Body of pancreas (tissue), 4 donors: ENCODE measurements at places on chromosomes 2 and 18.
A peak's percentile ranks its signal among the peaks of the same experiment; 100 is the strongest.

- H3K4me1 ChIP-seq: peaks cover 19% of the 10 kb centered on the region
- no peak for DNase-seq
- H3K4me3 ChIP-seq: no peak overlapping the region
- no peak overlapping the region for H3K27ac ChIP-seq
- H3K27me3 ChIP-seq: no peaks in the 10 kb centered on the region
These were observed 5.4 kb upstream of the CRYGC start for GRCh38 chr2:208134928-208135586.

DNA sequence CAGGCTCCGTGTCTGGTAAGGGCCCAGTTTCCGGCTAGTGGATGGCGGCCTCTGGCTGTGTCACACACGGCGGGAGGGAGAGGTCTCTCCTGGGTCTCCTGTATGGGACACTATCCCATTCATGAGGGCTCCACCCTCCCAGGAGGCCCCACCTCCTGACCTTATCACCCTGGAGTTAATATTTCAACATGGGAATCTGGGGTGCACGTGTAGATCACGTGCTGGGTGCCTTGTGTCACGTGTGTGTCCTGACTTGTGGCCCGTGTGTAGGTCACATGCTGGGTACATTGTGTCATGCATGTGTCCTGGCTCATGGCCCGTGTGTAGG is 9.9 kb downstream of the NEU4 start:
- H3K27ac ChIP-seq: no peak overlapping the region
- H3K4me3 ChIP-seq: no peak overlapping the region
- DNase-seq: peak; percentile 41
- peaks cover 6% of the 10 kb centered on the region for H3K4me1 ChIP-seq
- H3K27me3 ChIP-seq: no peaks in the 10 kb centered on the region

- no peaks in the 10 kb centered on the region for H3K36me3 ChIP-seq
- no peaks in the 10 kb centered on the region for H3K27me3 ChIP-seq
- no peak for DNase-seq
These were observed 241.2 kb downstream of the ANAPC1 start for GRCh38 chr2:111642586-111643327.

DNA sequence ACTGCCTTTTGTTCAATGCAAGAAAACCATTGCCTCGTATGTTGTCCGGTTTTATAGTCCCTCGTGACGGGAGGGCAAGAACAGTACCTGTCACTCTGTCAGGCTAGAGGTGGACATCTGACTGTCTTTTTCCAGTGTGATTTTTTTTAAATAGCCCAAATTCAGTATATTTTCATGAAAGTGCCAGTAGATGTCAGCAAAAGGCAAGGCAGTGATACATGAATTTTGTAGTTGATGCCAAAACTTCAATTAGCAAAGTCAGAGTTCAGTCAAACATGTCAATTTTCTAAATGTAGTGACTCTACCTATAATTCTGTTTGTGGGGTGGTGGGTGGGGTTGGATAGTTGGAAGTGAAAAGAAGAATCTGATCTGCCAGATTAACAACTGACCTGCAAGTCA is 296.0 kb upstream of the MC4R start:
- no peaks in the 10 kb centered on the region for H3K36me3 ChIP-seq
- H3K27ac ChIP-seq: no peak overlapping the region
- no peaks in the 10 kb centered on the region for H3K4me1 ChIP-seq
- H3K27me3 ChIP-seq: no peaks in the 10 kb centered on the region

- no peak overlapping the region for H3K27ac ChIP-seq
- no peaks in the 10 kb centered on the region for H3K4me1 ChIP-seq
- H3K4me3 ChIP-seq: no peak overlapping the region
- H3K36me3 ChIP-seq: no peaks in the 10 kb centered on the region
- DNase-seq: no peak
These were observed 44.0 kb upstream of the SPP2 start for GRCh38 chr2:234006501-234006900.

DNA sequence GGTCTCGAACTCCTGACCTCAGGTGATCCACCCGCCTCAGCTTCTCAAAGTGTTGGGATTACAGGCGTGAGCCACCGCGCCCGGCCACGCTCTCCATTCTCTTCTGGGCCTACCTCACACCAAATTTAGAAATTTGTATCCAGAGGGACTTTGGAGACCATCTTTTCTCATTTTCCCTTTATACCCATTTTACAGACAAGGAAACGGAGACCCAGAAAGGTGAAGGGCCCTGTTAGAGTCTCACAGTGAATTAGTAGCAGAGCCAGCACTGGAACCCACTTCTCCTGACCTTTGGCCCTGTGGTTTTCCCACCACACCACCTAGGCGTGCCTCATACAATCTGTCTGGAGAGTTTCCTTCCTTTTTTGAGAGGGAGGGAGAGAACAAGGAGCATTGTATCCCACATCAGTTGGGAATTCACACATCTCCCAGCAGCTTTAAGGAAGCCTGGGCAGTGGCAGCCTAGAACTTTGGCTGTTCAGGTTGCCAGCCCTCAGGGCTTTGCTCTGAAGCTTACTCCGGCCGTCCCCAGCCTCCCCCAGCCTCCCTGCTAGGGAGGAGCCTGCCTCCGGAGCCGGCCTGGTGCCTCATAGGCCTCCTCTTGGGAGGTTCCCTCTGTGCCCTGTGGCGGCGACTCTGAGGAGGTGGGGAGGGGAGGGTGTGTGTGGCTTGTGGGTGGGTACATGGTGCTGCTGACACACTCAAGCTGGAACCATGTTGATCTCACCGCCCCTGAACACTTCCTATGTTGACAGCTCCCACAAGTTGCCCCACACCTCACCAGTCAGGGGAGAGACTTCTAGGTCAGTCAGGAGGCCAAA is 13.8 kb downstream of the FOSL2 start:
- H3K27me3 ChIP-seq: no peaks in the 10 kb centered on the region
- DNase-seq: no peak
- H3K36me3 ChIP-seq: peaks cover 46% of the 10 kb centered on the region
- peaks cover 18% of the 10 kb centered on the region for H3K4me1 ChIP-seq
- no peak overlapping the region for H3K4me3 ChIP-seq
- peak overlapping the region; percentile 41 for H3K27ac ChIP-seq

DNA sequence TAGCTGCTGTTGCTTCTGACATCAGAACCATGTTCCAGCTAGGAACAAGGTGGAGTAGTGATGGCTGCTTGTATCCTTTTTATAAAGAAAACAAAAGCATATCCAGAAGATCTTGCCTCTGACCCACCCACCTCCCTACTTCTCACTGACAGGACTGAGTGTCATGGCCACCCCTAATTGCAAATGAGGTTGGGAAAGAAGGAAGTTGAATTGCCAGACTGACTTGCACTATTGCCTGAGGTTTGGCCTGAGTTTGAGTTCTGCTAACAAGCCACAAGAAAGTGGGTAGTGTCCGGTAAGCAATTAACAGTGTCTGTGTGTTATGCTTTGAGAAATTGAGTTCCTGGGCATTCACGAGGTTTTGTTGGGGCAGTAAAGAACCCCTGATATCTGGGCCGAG is 22.8 kb downstream of the SGPP2 start:
- H3K4me3 ChIP-seq: no peak overlapping the region
- H3K4me1 ChIP-seq: no peaks in the 10 kb centered on the region
- H3K27me3 ChIP-seq: no peaks in the 10 kb centered on the region
- no peak overlapping the region for H3K27ac ChIP-seq

DNA sequence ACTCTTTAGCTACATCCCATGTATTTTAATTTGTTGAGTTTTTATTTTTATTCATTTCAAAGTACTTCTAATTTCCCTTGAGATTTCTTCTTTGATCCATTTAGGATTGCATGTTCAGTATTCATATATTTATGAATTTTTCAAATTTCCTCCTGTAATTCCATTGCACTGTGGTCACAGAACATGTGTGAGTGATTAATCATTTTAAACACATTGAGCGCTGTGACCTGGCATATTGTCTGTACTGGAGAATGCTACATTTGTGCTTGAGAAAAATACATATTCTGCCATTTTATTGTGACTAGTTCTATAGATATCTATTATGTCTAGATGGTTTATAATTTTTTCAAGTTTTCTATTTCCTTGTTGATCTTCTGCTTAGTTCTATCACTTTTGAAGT is 353.7 kb downstream of the RAD51AP2 start:
- no peak overlapping the region for H3K4me3 ChIP-seq
- no peaks in the 10 kb centered on the region for H3K27me3 ChIP-seq
- no peaks in the 10 kb centered on the region for H3K4me1 ChIP-seq
- no peak for DNase-seq
- H3K36me3 ChIP-seq: no peaks in the 10 kb centered on the region

DNA sequence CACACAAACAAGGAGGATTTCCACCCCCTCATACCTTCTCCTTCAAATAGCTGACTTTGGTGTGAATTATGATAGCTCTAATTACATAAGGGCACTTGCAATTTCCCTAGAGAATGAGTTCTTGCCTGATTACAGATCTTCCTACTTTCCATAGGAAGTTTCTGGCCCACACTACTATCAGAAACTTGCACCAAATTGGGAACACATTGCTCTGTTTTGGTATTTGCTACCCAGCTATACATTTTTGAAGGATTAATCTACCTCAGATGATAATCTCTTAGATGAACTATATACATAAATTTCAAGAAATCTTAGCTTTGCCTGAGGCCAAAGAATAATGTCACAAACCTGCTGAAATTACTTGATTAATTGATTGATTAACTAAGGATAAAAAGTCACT is 4.9 kb downstream of the DCC start:
- no peaks in the 10 kb centered on the region for H3K36me3 ChIP-seq
- H3K4me3 ChIP-seq: no peak overlapping the region
- DNase-seq: no peak
- H3K27ac ChIP-seq: no peak overlapping the region
- H3K4me1 ChIP-seq: peaks cover 13% of the 10 kb centered on the region

DNA sequence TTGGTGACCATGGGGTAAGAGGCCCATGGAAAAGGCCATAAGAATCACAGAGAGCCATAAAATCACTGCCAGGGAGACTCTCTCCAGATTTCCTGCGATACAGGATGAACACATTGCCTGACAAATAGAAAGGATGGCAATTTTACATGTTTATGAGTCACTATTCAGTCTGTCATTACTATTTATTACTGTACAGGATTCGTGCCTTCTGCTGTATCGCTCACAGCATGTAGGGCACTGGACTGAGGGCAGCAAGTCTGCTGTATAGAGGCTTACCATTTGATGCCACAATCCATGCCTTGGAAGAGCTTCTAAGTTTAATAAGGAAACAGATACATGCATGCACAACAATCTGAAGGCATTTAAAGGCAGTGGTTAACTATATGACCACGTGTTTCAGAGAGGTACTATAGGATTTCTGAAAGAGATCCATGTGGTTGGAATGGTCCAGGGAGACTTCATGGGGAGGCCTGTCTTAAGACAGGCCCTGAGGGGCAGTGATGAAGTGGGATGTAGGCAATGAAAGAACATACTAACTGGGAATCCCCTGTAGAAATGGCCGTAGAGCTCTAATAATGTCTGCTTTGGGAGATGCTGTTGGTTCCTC is 702.4 kb upstream of the RAB6C start:
- H3K36me3 ChIP-seq: no peaks in the 10 kb centered on the region
- H3K27me3 ChIP-seq: no peaks in the 10 kb centered on the region
- H3K4me1 ChIP-seq: no peaks in the 10 kb centered on the region

DNA sequence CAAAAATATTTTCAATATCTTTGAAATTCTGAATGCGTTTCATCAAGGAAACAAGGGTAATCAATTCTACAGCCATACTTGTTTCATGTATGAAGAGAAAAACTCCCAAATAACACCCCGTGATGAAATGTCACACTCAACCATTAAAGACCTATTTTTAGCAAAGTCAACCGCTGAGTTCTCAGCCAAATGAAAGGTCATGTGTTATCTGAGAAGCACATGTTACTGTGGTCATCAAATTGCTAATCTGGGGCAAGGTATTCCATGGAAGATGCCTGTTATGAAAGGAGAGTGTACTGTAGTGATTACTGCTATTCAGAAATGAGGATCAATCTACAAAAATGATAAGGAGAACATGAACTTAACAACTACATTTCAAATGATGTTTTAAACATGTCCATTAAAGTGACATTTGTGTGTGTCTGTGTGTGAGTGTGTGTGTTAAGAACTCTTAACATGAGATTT is 126.7 kb downstream of the BCL2 start:
- no peaks in the 10 kb centered on the region for H3K27me3 ChIP-seq
- no peak for DNase-seq
- H3K27ac ChIP-seq: no peak overlapping the region
- H3K4me3 ChIP-seq: no peak overlapping the region

- no peak overlapping the region for H3K4me3 ChIP-seq
- H3K36me3 ChIP-seq: no peaks in the 10 kb centered on the region
- H3K4me1 ChIP-seq: no peaks in the 10 kb centered on the region
- H3K27ac ChIP-seq: no peak overlapping the region
- no peaks in the 10 kb centered on the region for H3K27me3 ChIP-seq
These were observed 66.5 kb downstream of the PXDN start for GRCh38 chr2:1677821-1678165.

DNA sequence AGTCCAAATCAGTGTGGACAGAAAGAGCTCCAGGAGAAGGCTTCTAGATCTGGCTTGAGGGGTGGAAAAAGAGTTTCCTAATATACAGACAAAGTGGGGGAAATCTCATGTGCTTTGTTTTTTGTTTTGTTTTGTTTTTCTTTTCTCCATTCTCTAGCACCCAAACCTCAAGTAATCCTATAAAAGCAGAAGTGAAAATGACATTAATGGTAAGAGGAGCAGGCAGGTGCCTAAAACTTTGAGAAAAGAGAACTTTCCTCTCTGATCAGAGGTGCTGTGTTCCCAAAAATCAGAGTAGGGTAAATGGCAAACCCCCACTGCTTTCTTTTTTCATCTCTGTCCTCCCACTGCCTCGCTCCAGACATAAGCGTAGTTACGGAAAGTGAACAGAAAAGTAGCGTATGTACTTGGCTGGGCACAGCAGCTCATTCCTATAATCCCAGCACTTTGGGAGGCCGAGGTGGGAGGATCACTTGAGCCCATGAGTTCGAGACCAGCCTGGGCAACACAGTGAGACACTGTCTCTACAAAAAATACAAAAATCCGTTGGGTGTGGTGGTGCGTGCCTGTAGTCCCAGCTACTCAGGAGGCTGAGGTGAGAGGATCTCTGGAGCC is 77.8 kb downstream of the FAM161A start:
- H3K4me3 ChIP-seq: no peak overlapping the region
- H3K4me1 ChIP-seq: no peaks in the 10 kb centered on the region
- H3K36me3 ChIP-seq: no peaks in the 10 kb centered on the region
- H3K27ac ChIP-seq: no peak overlapping the region
- no peak for DNase-seq
- no peaks in the 10 kb centered on the region for H3K27me3 ChIP-seq

DNA sequence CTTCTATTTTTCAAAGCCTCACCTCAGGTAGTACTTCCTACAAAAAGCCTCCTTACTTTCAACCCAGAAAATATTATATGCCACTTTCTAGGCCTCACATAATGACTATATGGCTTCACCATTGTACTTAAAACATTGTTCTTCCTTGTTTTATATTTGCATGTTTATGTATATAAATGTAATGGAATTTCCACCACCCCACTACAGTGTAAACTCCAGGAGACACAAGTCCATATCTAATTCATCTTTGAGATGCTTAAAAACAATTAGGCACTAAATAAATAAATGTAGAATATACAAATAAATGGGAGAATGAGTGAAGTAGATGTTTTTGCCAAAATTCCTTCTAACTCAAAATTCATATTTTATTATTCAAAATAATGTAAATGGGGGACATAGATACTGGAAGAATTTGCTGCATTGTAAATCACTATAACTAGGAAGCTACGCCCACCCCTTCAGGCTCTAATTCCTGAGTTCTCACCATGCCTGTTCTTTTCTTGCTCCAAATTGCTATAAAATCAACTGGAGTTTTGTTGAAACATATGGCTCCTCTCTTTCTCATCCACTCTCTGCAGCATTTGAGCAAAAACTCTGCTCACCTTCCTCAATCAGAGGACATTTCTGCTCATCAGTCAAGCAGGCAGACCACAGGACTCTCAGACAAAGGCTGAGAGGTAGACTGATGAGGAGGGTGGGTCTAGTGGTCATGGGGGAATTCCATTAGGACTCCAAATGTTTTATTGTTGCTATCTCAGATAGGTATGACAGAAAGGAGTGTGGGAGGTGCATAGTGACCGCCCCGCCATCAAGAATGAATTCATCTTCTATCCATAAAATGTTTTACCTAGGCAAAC is 243.0 kb downstream of the HNMT start:
- H3K27me3 ChIP-seq: no peaks in the 10 kb centered on the region
- H3K4me3 ChIP-seq: no peak overlapping the region
- no peaks in the 10 kb centered on the region for H3K36me3 ChIP-seq
- no peaks in the 10 kb centered on the region for H3K4me1 ChIP-seq
